Mammary microvascular endothelial cell (primary cell): ENCODE measurements at places on chromosomes 7 and 10. TPM values are rescaled to one million over a fixed set of nuclear protein-coding genes. Genes with fewer than 3 reads are reported as not detected.

CYP3A5 gene
- total RNA-seq, result not detected in 2 replicates

PHTF2 gene
- total RNA-seq, result 12.2 and 16.8 TPM in 2 replicates

FANK1 gene
- total RNA-seq, result 0.54 and 1.9 TPM in 2 replicates

TUBB8 gene
- 0.13 TPM in 1 of 2 replicates, not detected in the other for total RNA-seq

FAM13C gene
- 0.20 and 0.73 TPM in 2 replicates for total RNA-seq

IDI2 gene
- total RNA-seq, result not detected in 2 replicates

FIGNL1 gene
- total RNA-seq, result 23.3 and 23.8 TPM in 2 replicates

NRCAM gene
- total RNA-seq, result 25.6 and 26.8 TPM in 2 replicates

PTN gene
- total RNA-seq, result 0.07 TPM in 1 of 2 replicates, not detected in the other

MMD2 gene
- not detected in 2 replicates for total RNA-seq

BCCIP gene
- 63.3 and 75.4 TPM in 2 replicates for total RNA-seq

ANKRD30A gene
- not detected in 2 replicates for total RNA-seq

MXI1 gene
- 4.1 and 4.4 TPM in 2 replicates for total RNA-seq

GGCT gene
- total RNA-seq, result 41.5 and 42.1 TPM in 2 replicates

MTPN gene
- total RNA-seq, result 162 and 163 TPM in 2 replicates

AKR1E2 gene
- total RNA-seq, result 6.8 and 8.8 TPM in 2 replicates

TRPV5 gene
- total RNA-seq, result not detected in 2 replicates

SEPTIN7 gene
- total RNA-seq, result 234 and 235 TPM in 2 replicates

ALDH18A1 gene
- total RNA-seq, result 56.6 and 58.0 TPM in 2 replicates

ITPRID1 gene
- total RNA-seq, result not detected in 2 replicates

TRIM74 gene
- not detected in 2 replicates for total RNA-seq
